Activated CD4-positive, alpha-beta T cell treated with anti-CD3 and anti-CD28 coated beads, Interleukin-2, amount 50 U/mL, for 1 hour (primary cell): ENCODE measurements at places on chromosomes 13 and 19.

DNA sequence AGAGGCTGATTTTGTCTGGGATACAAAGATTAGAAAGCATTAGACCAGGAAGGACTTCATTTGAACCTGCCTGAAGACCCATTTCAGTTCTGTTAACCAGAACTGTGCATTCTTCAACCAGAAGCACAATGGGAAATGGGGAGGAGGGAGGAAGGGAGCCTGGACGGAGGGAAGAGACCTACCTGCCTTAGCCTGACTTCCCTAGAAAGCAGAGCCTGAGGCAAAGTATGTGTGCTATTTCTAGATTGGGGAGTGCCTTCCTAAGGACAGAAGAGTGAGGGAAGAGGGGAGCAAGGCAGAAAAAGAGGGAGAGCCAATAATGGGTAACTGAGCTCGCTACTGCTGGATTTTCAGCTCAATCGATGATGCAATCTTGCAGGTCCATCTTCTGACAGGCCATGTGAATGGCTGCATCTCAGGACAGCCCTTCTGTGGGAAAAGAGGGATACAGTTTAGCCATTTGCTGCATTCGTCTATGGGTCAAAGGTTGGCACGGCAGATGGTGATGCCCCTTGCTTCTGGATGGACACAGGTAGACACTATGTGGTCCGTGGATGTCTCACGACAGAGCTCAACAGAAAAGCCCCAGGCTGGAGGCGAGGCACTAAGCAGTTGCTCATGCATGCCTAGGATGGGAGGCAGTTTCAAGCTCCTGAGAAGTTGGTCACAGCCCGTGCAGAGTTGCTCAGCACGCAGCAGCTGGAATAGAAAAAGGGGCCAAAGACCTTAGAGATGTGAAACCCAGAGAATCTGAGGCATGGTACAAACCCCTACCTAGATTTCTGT is 78.8 kb upstream of the UBL3 start:
- DNase-seq: no peak

GRCh38 chr13:24217601-24218281 is 57.2 kb downstream of the SPATA13 start:
- no peak for DNase-seq

GRCh38 chr13:43110658-43111057 is 87.3 kb downstream of the DNAJC15 start:
- no peak for DNase-seq

DNA sequence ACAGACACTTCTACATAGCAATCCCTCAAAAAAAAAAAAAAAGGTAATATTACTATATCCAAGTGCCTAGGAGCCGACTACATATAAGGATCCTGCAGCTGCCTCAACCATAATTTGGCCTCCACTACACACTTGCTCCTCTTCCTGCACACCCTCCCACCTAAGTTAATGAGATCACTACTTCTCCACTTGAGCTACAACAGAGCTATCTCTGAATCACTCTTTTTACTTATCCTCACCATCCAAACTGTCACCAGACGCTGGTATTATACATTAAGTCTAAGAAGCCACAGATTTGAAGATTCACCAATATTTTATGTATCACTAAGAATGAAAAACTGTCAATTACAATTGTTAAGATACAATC is 8.3 kb downstream of the OBI1 start:
- DNase-seq: no peak

- DNase-seq: no peak
Measured at GRCh38 chr19:47183601-47184000, 47.4 kb downstream of the BBC3 start.

GRCh38 chr13:109273326-109273751 is 513.0 kb downstream of the IRS2 start:
- DNase-seq: no peak

DNA sequence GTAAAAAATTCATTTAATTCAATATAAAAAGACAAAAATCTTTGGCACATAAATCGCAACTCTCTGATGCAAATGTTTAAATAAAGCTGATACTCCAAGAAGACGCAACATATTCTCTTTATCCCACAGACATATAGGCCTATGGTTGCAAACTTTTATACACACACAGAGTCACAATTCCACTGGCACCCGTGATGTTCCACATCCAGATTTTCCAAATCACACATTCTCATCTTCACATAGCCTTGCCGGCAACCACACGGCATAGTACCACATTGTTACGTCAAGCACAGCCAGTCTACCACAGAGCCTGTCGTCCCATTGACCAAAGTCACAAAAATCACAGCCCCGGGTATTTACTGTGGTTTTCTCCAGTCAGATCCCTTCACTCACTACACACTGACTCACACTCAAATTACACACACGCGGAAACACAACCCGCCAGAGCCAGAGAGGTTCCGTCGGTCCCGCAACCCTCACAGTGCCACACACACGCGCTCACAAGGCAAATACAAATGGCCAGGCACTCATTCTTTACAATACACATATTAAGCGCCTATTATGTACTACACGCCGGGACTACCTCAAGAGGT is 546 bp upstream of the ZNF546 start:
- DNase-seq: peak; percentile 34

- no peak for DNase-seq
Measured at GRCh38 chr13:80180740-80181355, 160.1 kb downstream of the SPRY2 start.
